ENCODE measurements at places on chromosomes 7 and 10. TPM values are rescaled to one million over a fixed set of nuclear protein-coding genes. Genes with fewer than 3 reads are reported as not detected.

TMEM225B gene
- total RNA-seq = 1.2 TPM

RALA gene
- total RNA-seq = 43.9 TPM

EPDR1 gene
- 43.4 TPM for total RNA-seq

ANKRD1 gene
- under 0.01 TPM for total RNA-seq

NME8 gene
- total RNA-seq = not detected

SPOCK2 gene
- total RNA-seq = 0.33 TPM

GNAT3 gene
- total RNA-seq = not detected

CYP2W1 gene
- not detected for total RNA-seq

DNA sequence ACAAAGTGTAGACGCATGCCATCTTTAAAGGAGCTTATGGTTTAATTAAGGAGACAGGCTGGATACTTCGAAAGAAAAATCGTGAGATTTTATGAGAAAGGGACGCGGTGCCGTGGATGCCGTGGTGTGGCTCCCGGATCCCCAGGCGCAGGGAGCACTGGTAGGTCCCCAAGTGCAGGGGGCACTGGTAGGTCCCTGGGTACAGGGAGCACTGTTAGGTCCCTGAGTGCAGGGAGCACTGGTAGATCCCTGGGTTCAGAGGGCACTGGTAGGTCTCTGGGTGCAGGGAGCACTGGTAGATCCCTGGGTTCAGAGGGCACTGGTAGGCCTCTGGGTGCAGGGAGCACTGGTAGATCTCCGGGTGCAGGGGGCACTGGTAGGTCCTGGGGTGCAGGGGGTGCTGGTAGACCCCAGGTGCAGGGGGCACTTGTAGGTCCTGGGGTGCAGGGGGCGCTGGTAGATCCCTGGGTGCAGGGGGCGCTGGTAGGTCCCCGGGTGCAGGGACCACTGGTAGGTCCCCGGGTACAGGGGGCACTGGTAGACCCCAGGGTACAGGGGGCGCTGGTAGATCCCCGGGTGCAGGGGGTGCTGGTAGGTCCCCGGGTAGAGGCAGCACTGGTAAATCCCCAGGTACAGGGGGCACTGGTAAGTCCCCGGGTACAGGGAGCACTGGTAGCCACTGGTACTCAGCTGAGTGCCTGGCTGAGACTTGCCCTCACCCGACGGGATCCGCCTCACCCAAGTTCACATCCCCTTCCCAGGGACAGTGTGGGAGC, 14.1 kb downstream of the PRKAG2 start:
- DNase-seq = no peak

DNA sequence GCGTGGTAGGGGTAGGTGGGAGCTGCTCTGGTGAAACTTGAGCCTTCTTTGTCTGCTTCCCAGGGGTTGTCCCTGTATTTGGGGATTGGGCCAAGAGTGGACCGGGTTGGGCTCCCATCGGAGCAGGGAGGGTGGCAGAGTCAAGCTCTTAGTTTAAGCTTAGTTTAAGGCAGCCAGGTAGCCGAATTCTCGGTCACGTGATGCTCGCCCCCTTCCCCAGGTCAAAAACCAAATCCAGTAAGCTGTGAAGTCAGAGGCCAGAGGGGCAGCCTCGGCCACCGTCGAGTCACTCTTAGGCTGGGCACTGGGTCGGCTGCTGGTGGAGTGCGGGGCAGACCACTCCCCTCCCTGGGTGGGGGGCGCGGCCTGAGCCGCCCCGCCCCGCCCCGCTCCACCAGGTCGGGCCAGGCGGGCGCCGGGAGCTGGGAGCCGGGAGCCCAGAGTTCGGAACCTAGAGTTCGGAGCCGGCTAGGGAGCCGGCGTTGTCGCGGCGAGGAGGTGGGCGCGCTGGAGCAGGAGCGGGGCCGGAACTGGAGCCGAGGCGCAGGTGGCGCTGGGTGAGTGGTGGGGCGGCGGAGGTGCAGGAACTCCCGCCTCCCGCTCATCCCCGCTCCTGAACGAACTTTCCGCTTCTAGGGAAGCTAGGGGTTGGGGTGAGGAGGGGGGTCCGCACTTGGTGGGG, 2.8 kb upstream of the LZTS2 start:
- DNase-seq = no peak

GRCh38 chr10:43871545-43871944, 222.9 kb upstream of the ZNF32 start:
- no peak for DNase-seq

- no peak for DNase-seq
Measured at GRCh38 chr7:150377635-150378034, 1.5 kb upstream of the ZNF775 start.

DNA sequence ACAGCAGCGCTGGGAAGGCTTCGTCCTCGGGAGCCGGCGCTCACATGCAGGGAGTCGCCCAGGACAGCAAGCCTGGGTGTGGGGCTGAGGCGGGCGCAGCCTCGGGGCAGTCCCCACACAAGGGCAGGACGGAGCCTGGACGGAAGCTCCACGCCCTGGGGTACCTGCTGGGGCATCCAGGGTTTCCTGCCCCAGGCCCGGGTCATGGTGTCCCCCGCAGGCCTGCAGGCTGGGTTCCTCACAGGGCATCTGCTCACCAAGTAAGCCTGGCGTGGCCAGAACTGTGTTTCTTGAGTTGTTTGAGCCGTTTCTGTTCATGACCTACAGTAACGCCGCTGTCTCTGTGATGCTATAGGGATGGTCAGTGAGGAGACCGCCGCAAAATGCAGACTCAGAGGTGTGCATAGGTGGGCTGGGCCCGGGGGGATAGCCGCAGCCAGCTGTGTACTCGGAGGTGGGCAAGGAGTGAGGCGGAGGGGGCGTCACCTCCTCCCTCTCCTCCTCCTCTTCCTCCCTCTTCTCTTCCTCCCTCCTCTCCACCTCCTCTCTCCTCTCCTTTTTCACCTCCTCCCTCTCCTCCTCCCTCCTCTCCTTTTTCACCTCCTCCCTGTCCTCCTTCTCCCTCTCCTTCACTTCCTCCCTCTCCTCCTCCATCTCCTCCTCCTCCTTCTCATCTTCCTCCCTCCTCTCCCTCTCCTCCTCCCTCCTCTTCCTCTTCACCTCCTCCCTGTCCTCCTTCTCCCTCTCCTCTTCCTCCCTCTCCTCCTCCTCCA, 438.9 kb downstream of the DNAJB6 start:
- DNase-seq = no peak

GRCh38 chr7:101306307-101306706, 15.3 kb downstream of the IFT22 start:
- no peak for DNase-seq

DNA sequence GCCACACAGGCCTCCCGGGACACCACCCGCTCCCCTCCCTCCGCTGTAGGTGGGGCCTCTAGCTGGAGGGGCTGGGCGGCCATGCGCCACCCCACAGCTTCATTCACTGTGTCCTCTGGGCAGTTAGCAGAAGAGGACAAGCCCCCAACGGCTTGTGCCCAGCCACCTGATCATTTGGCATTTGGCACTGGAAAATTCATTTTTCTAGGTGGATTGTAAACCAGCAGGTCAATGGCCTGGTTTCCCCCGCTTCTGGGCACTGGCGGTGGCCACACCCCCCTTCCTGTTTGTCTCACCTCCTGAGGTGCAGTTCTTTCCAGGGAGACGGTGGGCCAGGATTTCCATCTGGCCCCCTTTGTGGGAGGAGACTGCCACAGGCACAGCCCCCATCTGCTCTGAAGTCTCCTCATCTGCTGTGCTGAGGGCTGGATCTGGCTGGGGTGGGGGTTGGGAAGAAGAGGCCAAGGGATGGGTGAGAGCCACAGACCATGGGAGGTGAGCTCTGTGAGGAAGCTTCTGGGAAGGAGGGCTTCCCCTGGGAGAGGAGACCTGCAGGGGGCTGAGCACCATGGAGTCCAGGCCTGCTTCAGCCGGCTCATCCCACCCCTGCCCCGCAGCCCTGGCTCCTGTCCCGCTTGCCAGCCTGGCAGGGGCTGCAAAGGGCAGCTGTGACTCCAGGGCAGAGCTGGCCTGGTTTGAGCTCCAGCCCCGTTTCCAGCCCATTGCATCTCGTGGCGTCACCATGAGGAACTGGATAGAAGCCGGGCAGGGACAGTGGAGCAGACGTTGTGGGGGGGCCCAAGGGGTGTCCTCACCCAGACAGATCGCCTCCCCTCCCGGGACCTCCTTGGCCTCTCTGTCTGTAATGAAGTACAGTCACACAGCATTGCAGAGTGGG, 40.1 kb upstream of the SLC29A3 start:
- DNase-seq = no peak

DNA sequence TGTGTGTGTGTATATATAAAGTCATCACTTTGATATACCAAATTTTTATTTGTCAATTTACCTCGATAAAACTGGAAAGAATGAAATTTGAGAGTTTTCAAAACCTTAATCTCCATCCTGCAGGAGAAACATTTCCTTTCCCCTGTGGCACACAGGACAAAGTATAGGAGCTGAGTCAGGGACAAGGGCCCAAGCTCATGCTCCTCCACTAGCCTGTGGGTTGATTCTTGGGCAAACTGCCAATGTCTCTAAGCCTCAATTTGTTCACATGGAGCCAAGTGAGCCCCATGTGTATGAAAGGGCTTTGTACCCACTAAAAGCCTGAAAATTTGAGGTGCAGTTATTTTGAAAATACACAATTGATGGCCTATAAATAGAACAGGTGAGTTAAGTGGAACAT, 60.3 kb upstream of the IL6 start:
- DNase-seq = peak; percentile 38

- no peak for DNase-seq
Measured at GRCh38 chr10:51789903-51790302, 90.5 kb upstream of the CSTF2T start.

DNA sequence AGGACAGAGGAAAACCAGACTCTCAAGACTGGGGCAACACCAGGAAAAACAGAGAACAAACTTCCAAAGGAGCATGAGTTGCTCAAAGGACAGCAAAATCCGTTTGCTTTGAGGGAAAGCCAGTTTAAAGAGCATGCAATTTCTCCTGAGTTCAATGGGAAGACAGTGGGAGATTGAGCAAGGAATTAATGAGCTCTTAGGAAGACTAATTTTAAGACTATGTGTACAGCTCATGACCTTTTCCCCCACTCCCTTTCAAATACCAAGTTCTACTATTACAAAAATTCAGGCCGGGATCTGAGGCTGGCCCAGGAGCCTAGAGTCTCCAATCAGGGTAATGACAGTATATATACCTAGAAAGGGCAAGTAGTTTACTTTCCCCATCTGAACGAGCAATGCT, 79.2 kb downstream of the EPDR1 start:
- peak; percentile 55 for DNase-seq

DNA sequence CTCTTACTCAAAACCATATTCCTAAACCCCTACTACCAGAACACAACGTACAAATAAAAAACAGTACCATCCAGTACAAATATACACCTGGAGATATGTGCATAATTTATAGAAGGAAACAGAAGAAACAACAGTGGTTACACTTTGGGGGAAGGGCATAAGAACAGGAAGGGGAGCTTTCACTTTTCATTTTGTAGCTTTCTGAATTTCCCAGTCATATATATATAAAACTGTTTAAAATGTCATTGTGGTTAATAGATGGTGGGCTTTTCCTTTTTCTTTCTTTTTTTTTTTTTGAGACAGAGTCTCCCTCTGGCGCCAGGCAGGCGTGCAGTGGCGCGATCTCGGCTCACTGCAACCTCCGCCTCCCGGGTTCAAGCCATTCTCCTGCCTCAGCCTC, 47.2 kb downstream of the MALSU1 start:
- no peak for DNase-seq

- no peak for DNase-seq
Measured at GRCh38 chr7:67359900-67360299, 363.3 kb downstream of the TYW1 start.

DNA sequence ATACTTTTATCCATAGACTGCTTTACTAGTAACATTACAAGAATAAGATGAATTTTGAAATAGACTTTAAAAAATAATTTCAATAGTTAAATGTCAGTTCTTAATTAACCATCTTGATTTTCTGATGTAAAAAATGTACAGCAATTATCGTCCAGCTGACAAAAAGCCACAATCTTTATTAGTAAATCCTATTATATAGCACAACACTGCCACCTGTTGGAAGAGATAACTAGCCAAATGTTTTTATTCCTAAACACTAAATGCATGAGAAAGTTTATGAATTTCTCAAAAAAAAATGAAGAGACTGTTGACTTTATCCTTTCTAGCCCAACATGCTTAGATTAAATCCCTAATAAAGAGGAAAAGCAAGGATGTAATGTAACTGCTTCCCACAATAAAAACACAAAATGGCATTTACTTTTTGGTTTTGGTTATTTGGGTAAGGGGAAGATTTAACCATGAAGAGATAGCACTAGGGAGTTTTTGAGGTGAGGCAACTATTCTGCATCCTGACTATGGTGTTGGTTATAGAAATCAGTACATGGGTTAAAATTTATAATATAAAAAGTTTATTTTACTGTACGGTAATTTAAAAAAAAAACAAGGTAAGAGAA, 8.0 kb downstream of the COA1 start:
- peak; percentile 37 for DNase-seq

- no peak for DNase-seq
Measured at GRCh38 chr10:130018730-130019185, 54.7 kb upstream of the EBF3 start.
